ENCODE measurements at places on chromosomes 7 and 10.

- no peak for DNase-seq
Measured at GRCh38 chr7:28983396-28984190, 25.5 kb upstream of the TRIL start.

DNA sequence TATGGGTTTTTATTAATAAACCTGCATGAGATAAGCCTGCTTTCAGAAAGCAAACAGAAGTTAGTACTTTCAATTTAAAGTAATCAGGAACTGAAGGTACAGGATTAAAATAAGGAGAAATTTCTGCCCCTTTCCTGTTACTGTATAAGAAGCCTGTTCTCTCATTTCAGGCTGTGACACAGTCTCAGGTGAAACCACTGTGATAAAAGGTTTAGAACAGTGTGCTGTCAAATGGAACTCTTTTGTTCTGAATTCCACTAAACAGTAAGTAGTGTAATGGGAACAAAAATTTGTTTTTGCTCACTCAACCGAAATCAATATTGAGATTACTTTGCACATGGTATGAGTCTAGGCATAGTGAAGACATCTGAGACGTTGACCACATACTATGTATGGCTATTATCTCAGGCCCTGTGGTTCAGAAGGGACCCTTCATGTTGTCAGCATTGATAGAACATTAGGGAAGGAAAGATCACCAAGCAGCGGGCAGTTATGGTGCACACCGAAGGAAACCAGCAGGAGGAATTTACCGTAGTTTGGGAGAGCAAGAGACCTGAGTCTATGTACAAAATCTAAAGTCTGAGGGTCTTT lies 14.9 kb downstream of the HEPACAM2 start:
- no peak for DNase-seq

GRCh38 chr10:79308969-79309665 lies 38.2 kb upstream of the PPIF start:
- no peak for DNase-seq

- no peak for DNase-seq
Measured at GRCh38 chr10:484441-484924, 205.0 kb downstream of the DIP2C start.

DNA sequence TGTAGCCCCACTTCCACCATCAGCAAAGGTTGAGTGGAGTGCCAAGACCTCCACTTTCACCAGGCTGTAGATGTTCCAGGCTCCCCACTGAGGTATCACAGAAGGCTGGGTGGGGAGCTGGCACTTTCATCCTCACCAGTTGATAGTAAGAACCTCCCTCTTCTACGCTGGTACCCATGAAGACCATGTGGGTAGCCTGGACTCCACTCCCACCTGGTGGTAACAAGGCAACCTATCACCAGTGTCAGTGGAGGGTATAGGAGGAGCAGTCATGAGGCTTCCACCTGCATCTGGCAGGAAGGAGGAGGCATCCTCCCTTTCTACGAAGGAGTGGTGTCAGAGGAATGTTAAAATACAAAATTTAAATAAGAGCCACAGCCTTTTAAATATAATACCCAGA lies 4.4 kb downstream of the SMIM30 start:
- DNase-seq: no peak

- DNase-seq: no peak
Measured at GRCh38 chr10:44391981-44392380, 7.1 kb upstream of the CXCL12 start.

DNA sequence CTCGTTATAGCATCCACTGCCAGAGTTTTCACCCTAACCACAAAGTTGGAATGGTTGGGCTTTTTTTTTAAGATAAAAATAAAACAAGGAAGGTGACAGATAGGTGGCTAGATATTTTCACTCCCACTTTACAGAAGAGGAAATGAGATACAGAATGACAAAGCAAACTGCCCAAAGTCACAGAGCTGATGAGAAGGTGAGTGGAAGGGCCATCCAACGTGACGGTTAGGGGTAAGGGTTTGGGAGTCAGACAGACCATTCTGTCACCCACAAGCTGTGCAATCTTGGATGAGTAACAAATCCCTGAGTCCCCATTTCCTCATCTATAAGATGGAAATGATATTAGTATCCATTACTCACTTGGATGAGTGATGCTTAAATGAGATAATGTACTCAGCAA lies 106.9 kb upstream of the PDLIM1 start:
- DNase-seq: no peak

DNA sequence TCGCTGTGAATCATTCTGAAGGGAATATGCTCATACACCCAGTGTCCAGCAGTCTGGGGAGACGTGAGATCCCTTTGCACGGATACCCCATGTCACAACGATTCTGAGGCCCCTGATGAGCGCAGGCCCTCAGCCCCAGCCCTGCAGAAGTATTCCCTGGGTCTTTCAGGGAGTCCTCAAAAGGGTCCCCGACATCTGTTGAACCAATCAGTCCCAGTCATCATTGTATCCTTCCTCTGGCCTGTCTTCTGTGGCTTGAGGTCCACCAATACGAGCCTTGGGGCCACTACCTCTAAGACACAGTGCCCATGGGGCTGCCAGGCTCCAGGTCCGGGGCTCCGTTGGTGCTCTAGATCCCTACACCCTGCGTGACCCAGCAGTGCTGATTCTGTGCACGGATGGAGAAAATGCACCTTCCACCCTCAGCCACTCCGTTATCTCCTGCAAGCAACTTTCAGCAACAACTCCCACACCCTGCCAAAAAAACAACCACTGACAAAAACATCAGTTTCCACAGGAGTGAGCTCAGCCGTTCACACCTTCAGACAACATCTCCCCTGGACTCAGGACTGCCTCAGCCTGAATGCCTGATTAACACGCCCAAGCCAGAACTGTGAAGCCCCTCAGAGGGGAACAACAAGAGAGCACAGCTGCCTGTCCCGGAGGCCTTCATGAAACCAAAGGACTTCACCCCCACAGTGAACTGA lies 46.9 kb upstream of the KDM7A start:
- no peak for DNase-seq

DNA sequence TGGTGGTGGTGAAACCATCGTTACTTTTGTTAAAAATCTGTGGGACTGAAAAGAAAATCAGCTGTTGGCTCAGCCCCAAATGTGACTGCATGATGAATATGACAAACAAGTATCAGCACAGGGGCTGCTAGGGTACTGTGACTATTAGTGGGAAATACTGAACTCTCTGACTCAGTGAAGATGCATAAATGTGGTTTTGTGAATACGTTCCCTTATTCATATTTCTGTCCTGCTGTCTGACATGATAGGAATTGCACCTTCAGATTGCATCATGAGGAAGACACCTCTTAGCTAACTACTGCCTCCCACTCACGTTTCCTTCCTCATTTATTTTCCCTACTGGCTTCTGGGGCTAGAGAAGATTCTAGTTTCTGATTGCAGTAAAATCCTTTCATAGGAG lies 1.4 kb downstream of the CLEC5A start:
- no peak for DNase-seq

DNA sequence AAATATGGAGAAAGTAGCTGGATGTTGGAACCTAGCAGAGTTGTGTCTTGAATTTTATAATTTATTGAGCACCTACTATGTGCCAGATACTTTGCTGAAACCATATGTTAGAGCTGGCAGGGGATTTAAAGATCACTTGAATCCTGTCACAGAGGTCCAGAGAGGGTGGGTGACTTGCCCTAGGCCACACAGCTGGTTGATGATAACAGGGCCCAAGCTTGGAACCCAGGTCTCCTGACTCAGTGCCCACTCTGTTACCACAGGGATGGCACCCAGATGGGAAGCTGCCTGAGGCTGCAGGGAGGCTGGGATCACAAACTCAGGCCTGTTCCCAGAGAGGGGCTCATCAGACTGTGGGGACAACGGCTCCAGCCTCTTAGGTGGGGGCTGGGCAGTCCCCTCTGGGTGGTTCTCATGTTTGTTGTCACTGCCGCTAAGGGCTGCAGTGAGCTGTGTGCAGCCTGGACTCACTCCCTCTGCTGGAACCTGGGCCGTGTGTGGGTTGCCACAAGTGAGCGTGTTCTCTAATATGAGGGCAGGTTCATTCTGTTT lies 18.6 kb downstream of the GOLGA7B start:
- no peak for DNase-seq

DNA sequence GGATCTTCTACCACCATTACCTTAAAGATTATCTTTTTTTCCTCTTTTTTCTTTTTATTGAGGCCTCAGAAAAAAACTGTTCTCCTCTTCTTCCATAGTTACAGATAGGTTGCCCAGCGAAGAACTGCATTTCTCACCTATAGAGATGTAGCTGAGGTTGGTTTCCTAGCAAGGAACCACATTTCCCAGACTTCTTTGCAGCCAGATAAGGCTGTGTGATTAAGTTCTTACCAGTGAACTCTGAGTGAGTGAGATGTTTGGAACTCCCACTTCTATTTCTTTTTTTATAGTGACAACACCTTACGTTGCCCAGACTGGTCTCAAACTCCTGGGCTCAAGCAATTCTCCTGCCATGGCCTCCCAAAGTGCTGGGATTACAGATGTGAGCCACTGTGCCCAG lies 5.9 kb upstream of the MCMBP start:
- no peak for DNase-seq

GRCh38 chr7:148286150-148286549 lies 304.4 kb upstream of the C7orf33 start:
- no peak for DNase-seq

DNA sequence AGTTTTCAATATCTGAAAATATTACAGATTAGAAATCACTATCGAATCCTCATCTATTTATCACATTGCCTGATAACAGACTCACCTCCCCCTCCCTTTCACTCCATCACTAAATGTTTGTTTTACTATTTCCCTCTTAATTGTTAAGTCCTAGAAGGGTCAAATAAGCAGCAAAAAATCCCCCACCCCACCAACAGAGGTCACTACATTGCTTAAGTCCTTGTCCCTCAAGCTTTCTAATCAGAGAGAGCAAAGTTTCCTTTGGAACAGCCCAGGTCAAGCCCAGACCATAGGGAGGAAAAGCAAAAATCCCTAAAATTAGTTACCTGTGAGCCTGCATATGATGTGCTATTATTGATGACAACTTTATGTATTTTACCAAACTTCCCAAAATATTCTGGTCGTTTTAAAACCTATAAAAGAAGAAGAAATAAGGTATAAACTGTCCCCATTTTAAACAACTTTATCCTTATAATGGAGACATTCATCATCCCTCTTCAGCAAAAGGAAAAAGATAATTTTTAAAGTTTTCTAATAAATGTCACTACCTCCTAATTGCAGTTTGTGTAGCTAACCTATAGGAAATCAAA lies 95.0 kb downstream of the CNOT4 start:
- no peak for DNase-seq

DNA sequence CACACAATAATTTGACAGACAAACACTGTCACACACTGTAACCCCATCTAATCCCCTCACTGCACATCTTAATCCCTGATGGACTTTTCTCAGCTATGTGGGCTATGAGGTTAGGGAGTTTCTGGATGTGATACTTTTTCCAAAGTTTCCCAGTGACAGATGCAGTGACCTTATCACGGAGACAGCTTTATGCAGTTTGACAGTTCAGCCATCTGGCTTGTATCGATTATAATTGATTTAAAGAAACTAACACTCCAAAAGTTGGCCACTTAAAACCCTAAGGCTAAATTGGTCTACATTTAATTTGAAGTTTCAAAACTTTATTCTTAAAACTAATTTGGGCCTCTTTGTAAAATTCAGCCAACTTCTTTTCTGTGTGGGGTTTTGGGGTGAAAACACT lies 196.7 kb downstream of the SDK1 start:
- no peak for DNase-seq

- no peak for DNase-seq
Measured at GRCh38 chr7:16999541-17000267, 117.9 kb upstream of the AGR3 start.

DNA sequence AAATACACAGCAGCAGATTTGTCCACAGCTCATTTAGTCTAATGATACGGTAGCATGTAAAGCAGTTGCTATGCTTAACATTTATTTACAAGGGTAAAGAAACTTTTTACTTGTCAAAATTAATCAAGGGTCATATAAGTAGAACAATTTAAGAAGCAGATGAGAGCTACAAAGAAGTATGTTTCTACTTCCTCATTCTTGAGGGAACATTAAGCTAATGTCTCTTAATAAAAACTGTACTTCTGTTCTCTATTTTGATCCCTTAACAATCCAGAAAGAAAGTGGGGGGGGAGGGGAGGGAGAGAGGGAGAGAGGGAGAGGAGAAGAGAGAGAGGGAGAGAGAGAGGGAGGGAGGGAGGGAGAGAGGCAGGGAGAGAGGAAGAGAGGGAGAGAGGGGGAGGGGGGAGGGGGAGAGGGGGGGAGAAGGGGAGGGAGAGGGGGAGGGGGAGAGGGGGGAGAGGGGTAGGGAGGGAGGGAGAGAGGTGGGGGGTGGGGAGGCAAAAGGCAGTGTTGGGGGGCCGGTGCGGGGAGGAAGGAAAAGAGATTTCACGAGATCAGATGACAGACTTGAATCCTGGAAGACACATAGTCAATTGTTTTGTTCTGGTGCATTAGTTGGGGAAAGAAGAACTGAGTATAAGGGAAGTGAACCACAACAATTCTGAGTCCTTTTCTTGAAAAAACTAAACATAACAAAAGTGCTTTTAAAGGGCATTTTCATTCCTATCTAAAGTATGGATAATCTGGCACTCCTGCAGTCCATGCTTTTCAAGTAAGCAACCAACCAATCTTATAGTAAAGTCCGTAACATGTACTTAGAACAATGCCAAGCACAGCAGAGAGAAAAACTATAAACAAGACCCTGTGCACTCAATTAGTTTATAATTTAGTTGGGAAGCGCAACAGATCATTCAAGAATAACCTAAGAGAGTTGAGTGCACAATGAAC lies 128.0 kb downstream of the USP6NL start:
- DNase-seq: no peak

DNA sequence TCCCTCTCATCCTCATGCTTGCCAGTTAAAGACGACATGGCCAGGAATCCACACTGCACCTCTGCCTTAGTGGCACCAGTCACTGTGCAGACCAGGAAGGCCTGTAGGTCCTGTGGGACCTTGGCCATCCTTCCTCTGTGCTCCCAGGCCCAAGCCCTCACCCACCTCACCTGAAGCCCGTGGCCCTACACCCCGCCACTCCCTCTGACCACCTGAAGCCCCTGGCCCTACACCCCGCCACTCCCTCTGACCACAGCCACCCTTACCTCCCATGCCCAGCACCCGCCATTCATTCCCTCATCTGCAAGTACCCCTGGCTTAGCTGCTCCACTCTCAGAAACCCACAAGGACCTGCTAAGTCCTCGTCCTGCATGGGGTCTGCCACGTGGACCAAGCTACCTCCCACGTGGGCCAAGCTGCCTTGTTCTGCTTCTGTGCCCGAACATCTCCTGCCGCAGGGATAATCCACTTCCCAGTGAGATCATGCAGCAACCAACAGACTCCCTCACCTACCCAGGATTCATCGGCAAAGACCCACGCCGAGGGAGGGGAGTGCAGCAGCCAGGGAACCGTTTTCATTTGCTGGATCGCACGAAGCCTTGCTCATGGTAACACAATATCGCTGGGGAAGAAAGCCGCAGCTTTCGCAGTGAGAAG lies 151.2 kb downstream of the TCERG1L start:
- DNase-seq: no peak

- DNase-seq: no peak
Measured at GRCh38 chr7:150781103-150781502, 19.1 kb downstream of the TMEM176B start.

- peak; percentile 26 for DNase-seq
Measured at GRCh38 chr7:130441408-130441869, 623 bp upstream of the CEP41 start.

GRCh38 chr10:132547421-132547861 lies 9.9 kb downstream of the INPP5A start:
- no peak for DNase-seq

- DNase-seq: no peak
Measured at GRCh38 chr10:76624470-76624869, 1013.1 kb downstream of the KCNMA1 start.

- no peak for DNase-seq
Measured at GRCh38 chr10:26839966-26840627, 20.7 kb downstream of the ABI1 start.
